ENCODE measurements at places on chromosomes 4 and X.

- no peak for DNase-seq
Observed at GRCh38 chr4:81650606-81651242, 179.0 kb upstream of the RASGEF1B start.

GRCh38 chr4:17688011-17688441 lies 73.6 kb downstream of the MED28 start:
- DNase-seq = no peak

GRCh38 chr4:76206222-76206942 lies 7.2 kb downstream of the SCARB2 start:
- DNase-seq = no peak

DNA sequence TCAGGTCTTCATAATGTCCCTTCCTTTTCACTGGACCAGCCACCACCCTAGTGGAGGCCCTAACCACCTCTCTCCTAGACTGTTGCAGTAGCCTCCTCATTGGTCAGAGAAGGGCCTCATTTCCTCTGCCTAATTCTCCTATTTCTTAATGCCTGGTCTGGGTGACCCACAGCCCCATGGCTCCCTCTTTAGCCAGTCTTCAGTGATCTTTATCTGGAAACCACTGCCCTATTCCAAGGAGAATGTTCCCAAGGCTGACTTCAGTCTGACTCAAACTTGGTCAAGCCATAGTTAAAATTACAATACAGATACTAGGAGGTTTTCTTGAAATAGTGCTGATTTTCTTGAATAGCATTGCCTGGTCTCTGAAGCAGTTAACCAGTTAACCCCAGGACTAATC lies 53.6 kb upstream of the PRPS1 start:
- no peak for DNase-seq

DNA sequence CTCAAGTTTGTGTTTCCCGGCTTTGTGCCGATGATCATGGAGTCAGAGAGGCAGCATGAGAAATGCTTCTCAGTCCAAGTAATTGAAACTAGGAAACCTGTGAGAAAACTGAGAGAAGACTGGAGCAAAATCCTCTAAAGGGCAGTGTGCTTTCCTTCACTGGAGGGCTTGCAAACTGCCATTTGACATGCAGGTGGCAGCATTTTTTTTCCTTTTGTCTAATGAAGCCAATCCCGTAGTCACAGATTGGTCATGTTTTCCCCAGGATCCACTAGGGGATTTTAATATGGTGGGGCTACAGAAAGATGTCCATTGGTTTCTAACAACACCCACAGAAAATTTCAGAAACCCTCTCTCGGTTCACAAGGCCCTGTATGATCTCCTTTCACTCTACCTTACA lies 117.4 kb upstream of the NUDT10 start:
- no peak for DNase-seq

GRCh38 chr4:183376381-183376780 lies 54.2 kb upstream of the CLDN24 start:
- no peak for DNase-seq

DNA sequence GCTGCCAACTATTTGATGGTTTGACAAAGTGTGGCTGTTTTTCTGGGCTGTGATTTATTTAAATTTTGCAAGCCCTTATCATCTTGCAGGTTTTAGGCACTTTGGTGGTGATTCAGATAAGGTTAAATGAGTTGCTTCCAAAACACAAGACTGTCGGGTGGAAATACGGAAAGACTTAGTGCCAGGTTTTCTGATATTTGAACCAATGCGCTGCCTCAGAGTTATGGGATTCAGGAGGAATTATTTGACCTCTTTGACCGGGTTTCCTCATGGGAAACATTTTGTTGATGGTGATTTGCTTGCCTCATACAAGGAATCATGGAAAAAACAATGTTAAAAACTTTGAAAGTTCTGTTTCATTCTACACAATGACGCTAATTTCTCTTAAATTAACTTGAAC lies 136.1 kb upstream of the MAP9 start:
- DNase-seq = no peak

- DNase-seq = no peak
Observed at GRCh38 chrX:118666521-118666920, 60.9 kb upstream of the IL13RA1 start.

DNA sequence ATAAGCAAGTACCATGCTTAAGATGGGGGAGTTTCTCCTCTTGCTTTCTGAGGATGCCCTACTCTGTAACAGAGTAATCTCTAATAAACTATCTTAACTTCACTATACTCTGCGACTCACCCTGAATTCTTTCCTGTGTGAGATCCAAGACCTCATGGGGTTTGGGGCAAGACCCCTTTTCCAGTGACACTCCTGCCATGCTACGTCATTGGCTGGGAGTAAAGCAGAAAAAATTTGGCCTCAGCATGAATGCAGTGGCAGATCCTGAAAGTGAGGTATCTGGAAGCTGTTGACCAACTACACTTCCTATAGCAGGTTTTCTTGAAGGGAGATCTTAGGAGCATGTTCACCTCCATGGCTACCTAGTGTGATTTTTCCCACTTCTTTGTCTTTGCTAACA lies 109.1 kb upstream of the MED14 start:
- no peak for DNase-seq

GRCh38 chrX:66203114-66203513 lies 39.1 kb downstream of the HEPH start:
- no peak for DNase-seq

- DNase-seq = no peak
Observed at GRCh38 chr4:78313754-78314120, 237.8 kb upstream of the ANXA3 start.

DNA sequence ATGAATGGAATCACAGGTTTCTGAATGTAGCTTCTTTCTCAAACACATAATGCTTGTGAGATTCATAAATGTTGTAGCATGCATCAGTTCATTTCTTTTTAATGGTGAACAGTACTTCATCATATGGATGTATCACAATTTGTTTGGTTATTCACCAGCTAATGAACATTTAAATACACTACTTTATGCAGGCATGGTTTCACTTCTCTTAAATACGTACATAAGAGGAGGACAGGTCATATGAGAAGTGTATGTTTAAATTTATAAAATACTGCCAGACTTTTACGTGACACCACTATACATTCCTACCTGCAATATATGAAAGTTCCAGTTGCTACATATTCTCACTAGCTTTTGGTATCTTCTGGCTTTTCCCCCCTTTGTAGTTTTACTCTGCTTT lies 65.4 kb downstream of the ANKRD17 start:
- DNase-seq = no peak

- DNase-seq = no peak
Observed at GRCh38 chr4:173958445-173958844, 325.0 kb downstream of the FBXO8 start.

DNA sequence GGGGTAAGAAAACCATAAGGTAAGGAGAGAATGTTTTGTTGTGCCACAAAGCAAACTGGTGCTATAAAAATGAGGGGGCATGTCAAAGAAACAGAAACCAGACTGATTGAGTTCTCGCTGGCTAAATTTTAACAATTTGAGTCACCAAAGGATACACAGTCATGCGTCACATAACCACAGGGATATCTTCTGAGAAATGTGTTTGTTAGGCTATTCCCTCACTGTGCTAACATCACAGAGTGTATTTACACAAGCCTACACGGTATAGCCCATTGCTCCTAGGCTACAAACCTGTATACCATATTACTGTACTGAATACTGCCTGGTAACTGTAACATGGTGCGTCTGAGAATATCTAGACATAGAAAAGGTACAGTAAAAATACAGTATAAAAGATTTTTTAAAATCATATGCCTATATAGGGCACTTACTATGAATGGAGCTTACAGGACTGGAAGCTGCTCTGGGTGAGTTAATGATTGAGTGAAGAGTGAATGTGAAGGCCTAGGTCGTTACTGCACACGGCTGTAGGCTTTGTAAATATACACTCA lies 50.1 kb downstream of the FBXW7 start:
- no peak for DNase-seq
